ENCODE measurements at places on chromosomes 4 and X.

GRCh38 chr4:36533944-36534343 lies 252.5 kb downstream of the DTHD1 start:
- DNase-seq = no peak

- no peak for DNase-seq
Observed at GRCh38 chr4:2008671-2008920, 178 bp downstream of the NELFA start.

DNA sequence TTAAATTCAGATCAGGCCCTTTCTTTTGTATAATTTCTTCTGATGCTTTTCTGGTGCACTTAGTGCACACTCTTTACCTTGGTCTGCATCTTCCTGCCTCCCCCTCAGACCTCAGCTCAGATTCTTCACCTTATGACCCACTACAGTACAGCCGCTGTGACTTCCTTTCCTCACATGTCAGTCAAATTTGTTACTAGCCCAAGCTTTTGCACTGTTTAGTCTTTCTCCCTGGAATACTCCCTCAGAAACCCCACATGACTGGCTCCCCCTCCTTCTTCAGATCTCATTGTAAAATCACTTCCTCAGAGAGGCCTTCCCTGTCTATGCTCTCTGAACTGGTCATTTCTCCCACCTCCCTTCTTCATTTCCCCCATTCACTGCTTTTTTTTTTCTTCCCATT lies 132.9 kb downstream of the FRAS1 start:
- DNase-seq = no peak

- no peak for DNase-seq
Observed at GRCh38 chr4:46219872-46220271, 96.0 kb upstream of the GABRG1 start.

DNA sequence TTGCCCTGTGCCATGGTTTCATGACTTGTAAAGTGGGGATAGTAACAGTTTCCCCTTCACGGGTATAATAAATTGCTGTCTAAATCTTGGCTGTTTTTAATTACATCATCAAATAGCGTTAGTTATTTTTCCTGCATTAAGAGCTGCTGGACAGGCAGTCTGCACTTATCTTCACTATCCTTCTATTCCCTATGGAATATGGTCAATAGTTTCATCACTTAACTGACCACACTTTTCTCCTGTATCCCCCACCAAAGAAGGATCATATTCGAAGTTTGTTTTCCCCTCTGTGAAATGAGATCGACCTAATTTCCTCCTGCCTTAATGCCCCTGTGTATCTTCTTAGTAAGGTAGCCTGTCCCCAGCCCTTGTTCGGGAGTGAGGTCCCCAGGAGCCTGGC lies 133.2 kb downstream of the SHROOM3 start:
- DNase-seq = no peak

- DNase-seq = no peak
Observed at GRCh38 chrX:38552721-38553120, 8.6 kb upstream of the TSPAN7 start.

DNA sequence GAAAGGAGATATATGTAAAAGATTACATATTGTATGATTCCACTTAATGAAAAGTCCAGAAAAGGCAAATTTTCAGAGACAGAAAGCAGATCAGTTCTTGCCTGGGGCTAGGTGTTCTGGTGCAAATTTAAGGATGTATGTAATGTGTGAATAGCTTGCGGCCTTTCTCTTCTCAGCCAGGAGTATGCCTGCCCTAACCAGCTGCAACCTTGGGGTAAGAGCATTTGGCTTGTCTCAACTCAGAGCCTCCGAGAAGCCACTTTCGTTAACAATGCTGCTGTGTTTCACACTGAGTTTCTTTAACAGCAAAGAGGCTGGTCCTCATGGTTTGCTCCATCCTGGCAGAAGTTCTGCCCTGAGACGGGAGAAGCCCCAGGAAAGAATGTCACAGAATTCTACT lies 102.7 kb downstream of the SPCS3 start:
- no peak for DNase-seq

- DNase-seq = no peak
Observed at GRCh38 chr4:73211968-73212367, 46.6 kb downstream of the ANKRD17 start.

DNA sequence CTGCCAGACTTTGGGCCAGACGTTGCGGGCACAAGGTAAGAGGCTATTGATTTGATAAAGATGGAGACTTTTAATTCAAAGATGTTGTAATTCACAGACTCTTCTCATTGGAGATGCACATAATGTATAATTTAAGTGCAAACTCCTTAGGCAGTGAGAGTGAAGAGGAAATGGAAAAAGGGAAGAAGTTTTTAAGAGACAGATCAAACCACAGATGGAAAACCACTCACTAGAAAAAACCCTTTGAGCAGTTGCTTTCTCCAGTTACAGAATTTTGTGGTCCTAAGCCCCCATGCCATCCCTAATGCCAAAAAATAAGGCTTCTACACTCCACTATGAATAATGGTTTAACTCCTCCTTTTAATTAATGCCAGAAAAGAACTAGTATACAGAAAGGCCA lies 977.1 kb upstream of the PRKX start:
- no peak for DNase-seq

DNA sequence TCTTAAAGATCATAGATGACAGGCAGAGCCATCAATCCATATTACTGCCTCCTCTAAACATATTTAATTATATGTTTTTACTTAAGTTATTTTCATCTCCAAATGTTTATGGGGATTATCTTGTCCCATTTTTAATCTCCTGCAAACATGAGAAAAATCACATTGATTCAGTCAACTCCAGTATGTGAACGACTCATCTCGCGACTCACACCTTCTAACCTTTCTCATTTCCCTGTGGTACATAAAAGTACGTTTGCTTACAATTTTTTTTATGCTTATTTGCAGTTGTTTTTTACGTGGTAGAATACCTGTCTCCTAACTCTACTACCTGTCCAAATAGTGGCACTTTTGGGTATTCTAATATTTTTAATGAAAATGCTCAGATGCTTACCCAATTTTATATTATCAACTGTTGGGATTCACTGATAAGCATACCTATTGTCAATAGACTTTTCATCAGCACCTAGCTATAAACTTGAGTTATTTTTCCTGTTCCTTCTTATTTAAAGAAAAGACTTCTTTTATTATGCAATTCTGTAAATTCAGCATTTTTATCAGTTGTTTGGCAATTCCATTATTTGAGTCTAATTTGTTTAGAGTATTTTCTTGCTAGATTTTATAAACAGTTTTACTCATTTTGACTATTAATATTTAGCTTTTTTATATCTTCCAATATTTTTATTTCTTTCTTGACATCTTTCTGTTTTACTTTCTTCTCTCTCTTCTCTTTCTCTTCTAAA lies 276.6 kb downstream of the ANK2 start:
- DNase-seq = no peak

DNA sequence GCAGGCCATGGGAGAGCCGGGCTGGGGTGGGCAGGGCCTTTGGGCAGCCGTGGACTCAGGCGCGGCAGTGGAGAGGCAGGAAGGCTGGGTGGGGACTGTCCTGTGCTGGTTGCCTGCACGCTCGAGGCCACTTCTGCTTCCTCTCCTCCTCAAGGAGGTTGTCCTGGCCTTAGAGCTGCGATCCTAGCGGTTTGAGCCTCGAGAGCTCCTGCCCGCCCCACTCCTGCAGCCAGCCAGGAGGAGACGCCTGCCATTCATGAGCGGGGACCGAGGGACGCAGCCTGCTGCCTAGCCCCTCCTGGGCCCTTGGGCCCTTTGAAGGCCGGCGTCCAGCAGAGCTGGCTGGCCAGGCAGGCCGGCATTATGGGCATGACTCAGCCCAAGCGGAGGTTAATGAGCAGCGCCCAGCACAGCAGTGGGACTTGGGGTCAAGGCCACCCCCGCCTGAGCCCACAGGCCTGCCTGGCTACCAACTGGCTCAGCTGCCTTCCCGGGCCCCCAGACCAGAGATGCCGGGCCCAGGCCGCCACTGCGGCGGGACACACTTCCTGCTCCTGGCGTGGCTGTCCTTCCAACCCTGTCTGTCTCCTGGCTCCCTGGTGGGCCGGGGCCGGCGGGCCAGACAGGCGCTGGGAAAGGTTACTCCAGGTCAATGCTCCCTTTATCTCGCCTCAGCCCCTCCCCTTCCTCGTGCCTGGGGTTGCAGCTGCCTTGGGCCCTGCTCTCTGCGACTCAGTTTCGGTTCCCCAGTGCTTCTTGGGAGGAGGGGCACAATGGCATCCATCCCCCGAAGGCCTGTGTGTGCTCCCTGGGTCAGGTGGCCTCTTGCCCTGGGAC lies 1.8 kb downstream of the ABCD1 start:
- DNase-seq = no peak

- DNase-seq = no peak
Observed at GRCh38 chr4:24213961-24214360, 324.1 kb upstream of the PPARGC1A start.

DNA sequence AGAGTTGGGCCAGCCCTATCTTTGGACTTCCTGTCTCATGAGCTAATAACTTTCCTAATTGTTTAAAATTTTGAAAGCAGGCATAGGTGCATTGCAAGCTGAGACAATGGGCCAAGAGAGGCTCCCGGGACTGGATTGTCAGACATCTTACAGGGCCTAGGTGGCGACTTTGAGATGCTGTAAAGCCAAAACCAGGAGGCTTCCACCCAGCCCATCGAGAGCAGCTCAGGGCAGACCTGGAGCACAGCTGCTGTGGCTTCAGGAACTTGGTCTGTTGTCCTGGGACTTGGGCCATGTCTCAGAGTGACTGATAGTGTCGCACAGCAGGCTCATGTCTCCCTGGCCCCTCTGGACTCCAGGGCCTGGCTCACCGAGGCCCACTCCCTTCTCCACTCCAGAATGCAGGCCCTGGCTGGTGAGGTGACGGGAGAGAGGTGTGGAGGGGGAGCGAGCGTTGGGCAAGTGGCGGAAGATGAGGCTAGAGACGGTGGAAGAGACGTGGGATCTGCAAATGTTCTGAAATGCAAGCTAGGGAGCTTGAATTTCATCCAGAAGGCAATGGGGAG lies 24.1 kb upstream of the MTM1 start:
- DNase-seq = no peak

GRCh38 chr4:154927126-154927680 lies 146.1 kb downstream of the RBM46 start:
- DNase-seq = no peak

- DNase-seq = no peak
Observed at GRCh38 chr4:173189117-173189693, 20.6 kb downstream of the GALNT7 start.

- DNase-seq = no peak
Observed at GRCh38 chrX:55523356-55523755, 33.7 kb upstream of the USP51 start.

DNA sequence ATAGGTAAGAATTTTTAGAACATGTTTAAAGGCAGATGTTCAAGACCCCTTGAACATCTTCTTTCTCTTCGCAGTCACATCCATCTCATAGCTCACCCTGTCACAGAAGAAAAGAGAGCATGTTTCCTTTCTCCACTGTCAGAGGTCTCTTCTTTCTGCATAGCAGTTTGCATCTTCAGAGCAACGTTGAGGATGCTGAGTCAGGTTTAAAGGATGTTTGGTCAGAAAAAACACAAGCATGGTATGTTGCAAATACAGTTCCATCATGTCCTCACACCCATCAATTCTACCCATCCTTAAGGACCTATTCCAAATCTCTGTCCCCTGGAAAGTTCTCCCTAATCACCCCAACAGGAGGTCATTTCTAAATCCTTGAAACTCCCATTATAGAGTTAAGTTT lies 84.8 kb downstream of the STOX2 start:
- DNase-seq = no peak

DNA sequence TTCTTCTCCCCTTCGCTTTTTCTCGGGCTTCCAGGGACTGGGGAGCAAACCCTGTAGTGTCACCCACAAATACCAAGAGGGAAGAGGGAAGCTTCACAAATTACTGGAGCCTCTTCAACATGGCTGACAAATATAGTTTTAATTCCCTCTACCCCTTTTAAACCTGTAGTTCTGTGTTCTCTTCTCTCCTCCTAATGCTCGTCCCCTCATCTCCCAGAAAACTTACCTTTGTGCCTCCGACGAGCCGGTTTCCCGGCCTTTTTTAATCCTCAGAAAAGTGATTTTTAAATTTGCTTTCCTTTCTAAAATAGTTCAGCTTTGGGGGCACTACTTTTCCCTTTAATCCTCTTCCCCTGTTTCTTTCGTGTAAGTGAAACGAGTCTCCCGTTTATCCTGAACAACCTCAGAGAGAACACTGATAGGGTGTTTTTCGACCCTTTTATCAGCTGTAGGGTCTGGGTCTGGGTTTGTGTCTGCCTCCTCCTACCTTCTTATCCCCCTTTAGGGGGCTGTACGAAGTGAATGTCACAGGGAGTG lies 408 bp downstream of the TET2 start:
- DNase-seq = no peak

- DNase-seq = no peak
Observed at GRCh38 chr4:127498366-127498765, 134.4 kb upstream of the INTU start.

GRCh38 chr4:156971676-156972378 lies at the start of gene PDGFC:
Gene PDGFC (minus strand): TSS chr4:156971799. CDS start chr4:156970903, 896 bp downstream.
- no peak for DNase-seq

DNA sequence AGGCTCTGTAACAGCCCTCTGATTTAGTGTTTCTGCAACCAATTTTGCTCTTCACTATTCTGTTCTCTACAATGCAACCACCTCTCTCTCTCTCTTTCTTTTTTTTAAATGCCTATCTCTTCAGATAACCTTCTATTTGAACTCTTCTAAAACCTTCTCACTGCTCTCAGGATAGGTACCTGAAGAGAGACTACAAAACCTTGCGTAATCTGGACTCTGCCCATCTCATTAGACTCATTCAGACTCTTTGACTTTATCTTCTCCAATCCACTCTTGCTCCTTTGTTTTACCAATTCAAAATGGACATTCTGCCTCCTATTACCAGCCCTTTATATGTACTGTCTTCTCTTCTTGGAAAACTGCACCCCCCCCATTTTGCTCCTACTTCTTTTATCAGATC lies 291.6 kb downstream of the CAMK2D start:
- no peak for DNase-seq

GRCh38 chr4:3252831-3253641 lies 4.1 kb downstream of the MSANTD1 start:
- DNase-seq = no peak

DNA sequence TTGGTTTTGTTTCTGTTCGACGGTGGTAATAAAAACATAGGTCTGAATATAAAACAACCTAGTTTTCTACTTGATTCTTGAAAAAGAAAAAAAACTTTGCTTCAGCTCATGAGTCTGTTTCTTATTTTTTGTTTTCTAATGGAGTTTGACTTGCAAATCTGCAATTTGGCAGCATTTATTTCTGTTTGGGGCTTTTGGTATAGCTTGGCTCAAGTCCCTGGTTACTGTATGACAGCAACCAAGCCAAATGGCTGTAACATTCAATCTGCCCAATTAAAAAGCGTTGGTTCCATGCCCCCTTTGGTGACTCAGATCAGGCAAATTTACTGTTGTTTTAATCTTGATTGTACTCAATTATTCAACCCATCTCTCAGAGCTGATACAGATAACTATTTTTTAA lies 263.4 kb downstream of the GRIA3 start:
- DNase-seq = no peak

DNA sequence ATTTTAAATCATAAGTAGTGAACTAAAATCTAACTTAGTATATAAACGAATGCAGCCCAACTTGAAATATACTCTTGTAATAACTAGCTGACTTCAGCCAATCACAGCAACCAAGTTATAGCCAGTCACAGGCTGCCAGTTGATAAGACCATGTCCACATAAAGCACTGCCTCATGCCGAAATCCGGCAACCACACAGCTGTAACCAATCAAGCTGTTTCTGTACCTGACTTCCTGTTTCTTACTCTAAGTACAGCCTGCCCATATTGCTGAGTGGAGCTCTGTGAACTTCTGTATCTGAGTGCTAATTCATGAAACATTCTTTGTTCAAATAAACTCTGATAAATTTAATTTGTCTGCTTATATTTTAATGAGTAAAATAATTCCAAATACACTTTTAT lies 805.3 kb upstream of the EPHA5 start:
- DNase-seq = no peak

All from activated CD4-positive, CD25-positive, alpha-beta regulatory T cell (primary cell).